ENCODE measurements at places on chromosomes 2 and 18. TPM values are rescaled to one million over a fixed set of nuclear protein-coding genes. Genes with fewer than 3 reads are reported as not detected.
A peak's percentile ranks its signal among the peaks of the same experiment; 100 is the strongest.

The G6PC2 gene
- total RNA-seq: not detected

DNA sequence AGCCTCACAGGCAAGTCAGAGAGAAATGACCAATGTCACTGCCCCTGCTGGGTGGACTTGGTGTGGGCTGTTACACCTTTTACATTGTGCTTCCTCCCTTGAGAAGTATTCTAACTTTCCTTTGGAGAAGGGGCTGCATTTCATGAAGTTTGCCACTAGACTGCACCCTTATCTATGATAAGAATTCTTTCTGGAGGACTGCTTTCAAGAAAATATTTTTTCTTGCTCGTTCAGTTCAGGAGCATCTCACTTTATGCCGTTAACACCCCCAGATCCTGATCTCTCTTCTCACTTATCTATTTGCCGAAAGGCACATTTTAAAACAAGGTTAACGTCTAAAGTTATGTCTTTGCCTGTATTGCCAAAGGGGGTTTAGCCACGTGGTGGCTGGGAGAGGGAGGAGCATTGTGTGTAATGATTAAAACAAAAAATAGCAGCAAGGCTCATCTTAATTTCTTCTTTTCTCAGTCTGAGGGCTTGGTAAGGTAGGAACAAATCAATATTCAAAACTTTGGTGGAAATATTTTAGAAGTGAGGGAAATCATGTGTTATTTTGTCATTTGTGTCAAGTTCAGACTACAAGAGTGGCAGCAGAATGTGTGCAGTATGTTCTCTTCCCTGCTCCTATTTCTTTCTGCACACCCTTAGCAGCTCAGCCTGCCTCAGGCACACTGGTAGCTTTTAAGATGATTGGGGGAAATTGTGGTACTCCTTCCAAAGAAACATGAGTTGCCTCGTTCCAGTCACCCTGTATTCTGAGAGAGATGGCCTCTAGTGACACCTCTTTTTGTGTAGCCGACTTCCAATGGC lies 1.6 kb upstream of the IGFBP5 start:
- no peak for DNase-seq

GRCh38 chr2:46097714-46098480 lies 199.3 kb upstream of the EPAS1 start:
- DNase-seq: peak; percentile 92

GRCh38 chr18:6236258-6236657 lies 178.5 kb downstream of the L3MBTL4 start:
- no peak for DNase-seq

DNA sequence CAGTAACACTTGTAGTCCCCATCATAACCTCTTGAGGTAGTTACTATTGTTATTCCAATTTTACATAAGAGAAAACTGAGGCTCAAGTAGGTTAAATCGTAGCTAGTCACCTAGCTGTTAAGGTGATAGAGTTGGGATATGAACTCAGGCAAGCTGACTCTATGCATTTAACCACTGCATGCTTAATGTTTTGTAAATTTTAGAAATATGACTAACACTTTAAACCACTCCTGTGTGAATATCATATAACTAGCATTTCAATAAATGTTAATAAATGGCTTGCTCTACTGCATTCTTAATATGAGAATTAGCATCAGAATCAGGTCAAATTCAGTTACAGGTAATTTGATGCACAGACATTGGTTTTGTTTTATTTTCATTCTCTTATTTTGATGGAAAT lies 35.6 kb upstream of the CREB1 start:
- no peak for DNase-seq

DNA sequence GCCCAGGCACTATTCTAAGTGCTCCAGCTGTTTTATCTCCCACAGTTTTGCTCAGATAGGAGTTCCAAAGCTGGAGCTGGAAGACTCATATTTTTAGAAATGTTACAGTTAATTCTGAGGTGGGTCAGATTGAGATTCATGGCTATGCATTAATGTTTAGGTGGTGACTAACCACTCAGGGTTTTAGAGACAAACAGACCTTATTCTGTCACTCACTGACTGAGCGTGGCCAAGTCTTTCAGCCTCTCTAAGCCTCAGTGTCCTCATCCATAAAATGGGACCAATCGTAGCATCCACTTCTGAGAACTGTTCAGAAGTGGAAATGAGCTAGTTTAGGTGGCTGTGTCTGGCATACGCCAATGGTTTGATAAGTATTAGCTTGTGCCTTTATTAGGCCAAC lies 4.3 kb upstream of the CASP8 start:
- no peak for DNase-seq

DNA sequence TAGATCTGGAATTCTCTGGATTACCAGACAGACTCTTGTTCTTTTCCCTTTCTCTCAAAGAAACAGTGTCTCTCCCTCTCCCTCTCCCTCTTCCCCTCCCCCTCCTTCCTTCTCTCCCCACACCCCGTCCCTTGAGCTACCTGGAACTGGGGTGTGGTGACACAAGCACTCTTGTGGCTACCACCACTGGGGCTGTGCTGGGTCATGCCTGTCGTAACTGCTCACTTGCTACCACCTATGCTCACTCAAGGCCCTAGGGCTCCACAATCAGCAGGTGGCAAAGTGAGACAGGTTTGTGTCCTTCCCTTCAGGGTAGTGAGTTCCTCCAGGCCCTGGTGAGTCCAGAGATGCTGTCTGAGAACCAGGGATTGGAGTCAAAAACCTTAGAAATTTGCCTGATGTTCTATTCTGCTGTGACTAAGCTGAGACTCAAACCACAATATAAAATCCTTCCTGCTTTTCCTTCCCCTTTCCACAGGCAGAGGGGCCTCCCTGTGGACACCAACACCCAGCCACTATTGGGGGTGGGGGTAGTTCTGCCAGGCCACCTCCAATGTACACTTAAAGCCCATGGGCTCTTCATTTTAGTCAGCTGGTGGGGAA lies 70.8 kb downstream of the OXER1 start:
- DNase-seq: no peak

GRCh38 chr2:207416111-207416510 lies 113.7 kb upstream of the CREB1 start:
- DNase-seq: no peak

The TUBA4B gene
- total RNA-seq: 0.52 TPM

DNA sequence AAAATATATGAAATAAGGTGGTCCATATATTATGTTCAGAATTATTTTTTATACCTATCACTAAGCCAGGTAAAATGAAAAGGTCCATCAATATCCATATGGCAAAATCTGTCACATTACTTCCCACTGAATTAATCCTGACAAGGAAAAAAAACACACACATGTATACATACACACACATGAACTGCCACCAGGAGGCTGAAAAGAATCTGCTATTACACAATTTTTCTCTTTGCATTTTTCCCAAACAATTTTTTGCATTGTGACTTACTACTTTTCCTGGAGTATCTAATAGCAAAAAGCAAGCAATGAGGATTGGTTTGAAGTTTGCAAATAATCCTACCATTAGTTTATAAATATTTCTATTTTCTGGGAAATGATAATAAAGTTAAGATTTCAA lies 128.2 kb upstream of the CD226 start:
- no peak for DNase-seq

DNA sequence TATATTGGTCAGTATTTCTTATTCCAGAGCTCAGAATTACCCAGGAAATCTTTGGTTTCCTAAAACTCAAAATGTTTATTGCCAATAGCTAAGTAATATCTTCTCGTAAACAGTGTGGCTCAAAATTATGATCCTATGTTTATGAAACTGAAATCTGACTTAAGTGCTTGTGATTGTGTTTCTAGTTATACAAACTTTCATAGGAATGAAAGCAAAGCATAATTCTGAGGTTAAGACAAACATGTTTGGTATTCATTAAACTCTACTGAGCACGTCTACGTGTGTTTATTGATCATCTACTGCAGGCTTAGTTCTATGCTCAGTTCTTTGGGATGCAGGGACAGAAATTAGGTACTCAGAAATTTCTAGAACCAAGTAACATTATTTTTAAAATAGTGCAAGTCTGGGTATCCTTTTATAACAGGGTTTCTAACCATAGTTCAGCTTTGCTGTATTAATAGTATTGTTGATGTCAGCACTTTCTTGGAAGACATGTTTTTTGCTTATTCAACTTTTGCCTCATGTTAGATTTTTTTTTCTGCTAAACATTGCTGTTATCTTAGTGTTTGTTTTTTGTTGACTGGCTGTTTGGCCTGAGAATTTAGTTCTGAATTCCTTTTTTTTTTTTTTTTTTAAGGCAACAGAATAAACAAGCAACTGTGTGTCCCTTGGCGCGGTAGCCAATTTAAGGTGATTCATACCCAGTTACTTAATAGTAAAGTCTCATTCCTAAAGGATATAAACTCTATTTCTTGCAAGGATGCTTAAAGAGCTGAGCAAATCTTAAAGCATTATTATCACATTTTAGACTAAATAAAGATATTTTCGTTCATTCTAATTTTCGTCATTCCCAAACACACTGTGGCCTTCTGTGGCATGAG lies 31.3 kb downstream of the PTPRM start:
- DNase-seq: no peak

DNA sequence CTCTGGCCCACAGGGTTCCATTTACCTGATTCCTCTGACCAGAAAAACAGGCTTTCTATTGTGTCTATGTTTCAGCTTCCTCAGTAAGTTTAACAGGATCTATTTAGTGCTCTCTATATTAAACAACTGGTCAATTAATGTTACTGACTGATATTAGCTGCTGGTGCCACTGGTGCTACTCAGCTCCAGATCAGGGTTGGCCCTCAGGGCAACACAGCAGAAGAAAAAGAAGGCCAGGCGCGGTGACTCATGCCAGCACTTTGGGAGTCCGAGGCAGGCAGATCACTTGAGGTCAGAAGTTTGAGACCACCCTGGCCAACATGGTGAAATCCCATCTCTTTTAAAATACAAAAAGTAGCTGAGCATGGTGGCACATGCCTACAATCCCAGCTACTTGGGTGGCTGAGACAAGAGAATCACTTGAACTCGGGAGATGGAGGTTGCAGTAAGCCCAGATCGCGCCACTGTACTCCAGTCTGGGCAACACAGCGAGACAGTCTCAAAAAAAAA lies 56.3 kb upstream of the CHAC2 start:
- DNase-seq: no peak

GRCh38 chr2:184039493-184039892 lies 558.8 kb upstream of the ZNF804A start:
- DNase-seq: no peak

GRCh38 chr2:200039724-200040650 lies 84.6 kb downstream of the MAIP1 start:
- DNase-seq: no peak

DNA sequence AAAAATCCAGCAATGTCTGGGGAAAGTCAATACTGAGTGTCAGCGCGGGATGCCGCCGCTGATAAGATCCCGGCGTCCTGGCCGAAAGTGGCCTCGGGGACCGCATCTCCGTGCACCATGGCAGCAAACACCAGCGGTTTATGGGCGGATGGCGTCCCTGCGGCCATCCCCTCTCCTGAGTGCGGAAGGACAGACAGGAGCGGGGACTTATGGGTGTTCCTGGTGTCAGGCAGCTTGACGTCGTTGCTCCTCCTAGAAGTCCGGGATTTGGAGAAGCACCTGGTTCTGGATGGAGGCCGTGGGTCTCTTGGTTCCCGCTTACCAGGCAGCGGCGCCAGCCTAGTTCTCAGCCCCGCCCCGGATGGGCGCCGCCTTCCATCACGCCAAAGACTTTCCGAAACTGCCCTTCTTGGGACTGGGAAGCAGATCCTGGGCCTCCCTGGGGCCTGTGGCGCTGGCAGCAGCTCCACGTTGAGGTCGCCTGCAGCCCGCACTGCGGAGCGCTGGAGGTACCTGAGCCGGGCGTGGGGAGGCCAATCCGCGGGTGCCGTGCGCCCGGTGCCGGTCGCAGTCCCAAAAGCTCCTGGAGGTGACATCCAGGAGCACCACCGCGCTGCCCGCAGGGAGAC lies 119.1 kb downstream of the CCDC74A start:
- no peak for DNase-seq

The SPTBN1 gene
- total RNA-seq: 265 TPM

- DNase-seq: no peak
Observed at GRCh38 chr18:45684341-45685115, 39.5 kb upstream of the SLC14A1 start.

The LANCL1 gene
- 27.9 TPM for total RNA-seq

DNA sequence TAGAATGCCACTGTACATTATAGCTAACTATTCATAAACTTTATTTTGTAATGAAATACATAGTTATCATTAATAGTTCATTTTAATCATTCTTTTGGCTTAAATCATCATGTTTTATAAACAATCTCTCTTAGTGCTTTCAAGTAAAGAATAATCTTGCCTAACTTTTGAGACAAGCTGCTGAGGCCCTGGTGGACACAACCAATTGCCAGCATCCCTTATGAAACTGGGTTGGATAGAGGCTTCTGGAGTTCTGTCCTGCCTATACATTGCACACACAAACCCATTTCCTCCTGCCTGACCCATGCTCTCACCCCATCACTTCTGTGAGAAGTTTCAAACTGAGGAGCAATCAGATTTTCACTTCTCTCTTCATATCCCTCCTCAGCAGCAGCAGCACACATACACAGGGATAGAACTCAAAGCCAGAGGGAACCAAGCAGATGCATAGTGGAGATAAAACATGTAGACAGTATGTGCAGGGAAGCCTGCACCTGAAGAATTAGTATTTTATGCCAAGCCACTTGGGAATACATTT lies 450.0 kb upstream of the SLC14A2 start:
- no peak for DNase-seq

DNA sequence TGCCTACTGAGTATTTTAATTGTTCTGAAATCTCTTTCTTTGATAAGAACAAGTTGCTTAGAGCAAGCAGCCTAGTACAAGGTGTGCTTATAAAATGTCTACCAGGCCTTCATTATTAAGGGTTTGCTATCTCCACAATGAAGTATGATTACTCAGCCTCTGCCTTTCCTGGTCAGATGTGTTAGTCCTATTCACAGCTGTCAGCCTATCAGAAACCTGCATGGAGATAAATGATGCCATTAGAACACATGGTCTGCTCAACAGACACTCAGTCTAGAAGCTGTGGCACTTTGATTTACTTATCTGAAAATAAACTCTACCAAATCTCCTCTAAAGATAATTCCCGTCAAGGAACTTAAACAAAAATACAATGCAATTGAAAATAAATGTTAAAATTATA lies 448.7 kb downstream of the ERBB4 start:
- no peak for DNase-seq

DNA sequence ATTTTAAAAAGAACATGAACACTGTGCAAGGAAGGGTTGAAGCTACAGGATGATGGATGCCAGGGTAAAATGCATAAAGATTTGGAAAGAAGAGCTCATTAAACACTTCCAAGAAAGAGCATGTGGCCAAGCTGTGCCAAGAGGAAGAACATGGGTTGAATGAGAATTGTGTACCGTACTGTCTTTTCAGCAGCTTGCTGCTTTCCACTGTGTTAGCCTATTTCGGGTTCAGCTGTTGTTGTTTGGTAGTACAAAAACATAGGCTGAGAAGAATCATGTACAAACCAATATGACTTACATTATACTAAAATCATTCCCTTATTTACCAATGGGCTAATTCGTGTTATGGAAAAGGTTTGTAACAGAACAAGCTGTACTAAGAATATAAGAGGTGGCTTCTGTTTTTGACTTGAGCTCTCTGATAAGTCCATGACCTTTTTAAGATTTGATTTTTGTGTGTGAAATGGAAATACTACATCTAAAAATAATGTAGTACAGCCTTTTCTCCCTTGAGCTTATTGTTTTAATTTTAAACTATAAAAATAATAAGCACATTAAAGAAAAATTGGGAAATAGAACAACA lies 188.3 kb upstream of the STON1 start:
- no peak for DNase-seq

- no peak for DNase-seq
Observed at GRCh38 chr2:160376576-160376975, 117.0 kb downstream of the RBMS1 start.
